ENCODE measurements at places on chromosomes 13 and 19.

- DNase-seq = no peak
Measured at GRCh38 chr13:102402290-102402689, 442 bp upstream of the FGF14 start.

DNA sequence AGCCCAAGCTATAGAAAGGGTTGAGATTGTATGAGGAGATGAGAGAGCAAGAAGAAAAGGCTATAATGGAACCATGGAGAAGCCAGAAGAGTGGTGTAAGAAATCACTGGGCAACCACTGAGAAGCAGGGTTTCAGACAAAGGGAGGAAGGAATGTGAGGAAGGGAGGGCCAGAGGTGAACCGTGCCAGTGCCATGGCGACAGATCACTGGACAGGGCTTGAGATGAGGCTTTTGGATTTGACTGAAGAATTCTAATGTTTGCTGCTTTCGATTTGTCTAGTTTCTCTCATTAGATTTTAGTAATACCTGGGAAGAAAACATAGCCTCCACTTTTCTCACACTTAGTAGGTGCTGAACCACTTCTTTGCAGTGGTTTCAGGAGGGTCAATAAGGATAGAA, 6.3 kb upstream of the GPR183 start:
- DNase-seq = no peak

DNA sequence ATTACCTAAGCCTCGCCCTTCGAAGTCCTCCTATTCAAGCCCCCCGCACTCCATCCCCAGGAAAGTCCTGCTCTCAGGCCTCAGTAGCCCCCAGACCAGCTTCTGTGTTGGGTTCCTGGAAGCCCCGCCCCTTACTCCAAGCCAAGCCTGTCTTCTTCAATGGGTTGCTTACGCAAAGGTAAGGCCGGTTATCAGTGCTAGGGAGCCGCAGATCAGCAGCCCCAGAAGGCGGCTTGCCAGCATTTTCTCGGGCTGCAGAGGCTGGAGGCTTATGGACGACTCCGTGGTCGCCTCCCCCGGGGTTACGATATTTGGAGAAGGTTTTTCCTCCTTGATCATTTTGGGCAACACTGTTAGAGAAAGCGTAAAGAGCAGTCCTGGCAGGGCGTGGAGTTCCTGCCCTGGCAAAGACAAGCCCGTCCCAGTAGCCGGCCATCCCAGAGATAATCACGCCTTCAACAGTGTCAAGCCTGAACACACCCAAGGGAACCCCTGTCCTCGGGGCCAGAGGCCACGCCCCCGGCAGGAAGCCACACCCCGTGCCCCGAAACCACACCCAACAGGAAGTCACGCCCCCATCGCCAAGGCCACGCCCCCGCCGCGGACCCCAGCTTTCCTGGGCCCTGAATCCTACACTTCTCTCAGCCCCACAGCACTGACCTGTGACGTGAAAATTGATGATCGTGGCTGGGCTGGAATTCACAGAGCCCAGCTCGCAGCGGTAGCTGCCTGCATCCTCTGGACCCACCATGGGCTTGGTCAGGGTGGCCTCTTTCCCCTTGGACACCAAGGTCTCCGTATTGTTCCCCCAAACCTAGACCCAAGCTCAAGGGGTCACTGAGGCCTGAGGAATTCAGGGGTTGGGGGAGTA, 954 bp upstream of the RASIP1 start:
- DNase-seq = no peak

GRCh38 chr19:57812226-57812625, 2.5 kb downstream of the ZNF552 start:
- no peak for DNase-seq

DNA sequence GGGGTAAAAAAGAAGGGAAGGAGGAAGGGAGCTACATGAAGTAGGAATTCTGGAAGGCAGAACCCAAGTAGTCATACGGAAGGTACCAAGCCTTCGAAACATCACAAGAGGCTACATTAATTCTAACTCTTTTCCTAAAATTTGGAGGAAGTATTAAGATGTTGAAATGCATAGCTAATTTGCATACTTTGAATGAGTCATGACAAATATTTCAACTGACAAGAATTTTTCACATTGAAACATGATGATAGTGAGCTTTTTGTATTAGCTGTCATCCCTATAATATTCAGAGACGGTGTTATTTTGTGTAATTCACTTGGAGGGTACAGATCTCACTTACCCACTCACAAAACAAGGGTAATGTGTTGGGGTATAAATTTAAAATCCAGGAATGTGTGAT, 9.1 kb upstream of the ACOD1 start:
- no peak for DNase-seq

- DNase-seq = no peak
Measured at GRCh38 chr19:30916238-30916637, 433.0 kb downstream of the TSHZ3 start.
